ENCODE measurements at places on chromosomes 1 and 21.

GRCh38 chr1:101683561-101683960, 313.2 kb downstream of the OLFM3 start:
- DNase-seq = no peak

DNA sequence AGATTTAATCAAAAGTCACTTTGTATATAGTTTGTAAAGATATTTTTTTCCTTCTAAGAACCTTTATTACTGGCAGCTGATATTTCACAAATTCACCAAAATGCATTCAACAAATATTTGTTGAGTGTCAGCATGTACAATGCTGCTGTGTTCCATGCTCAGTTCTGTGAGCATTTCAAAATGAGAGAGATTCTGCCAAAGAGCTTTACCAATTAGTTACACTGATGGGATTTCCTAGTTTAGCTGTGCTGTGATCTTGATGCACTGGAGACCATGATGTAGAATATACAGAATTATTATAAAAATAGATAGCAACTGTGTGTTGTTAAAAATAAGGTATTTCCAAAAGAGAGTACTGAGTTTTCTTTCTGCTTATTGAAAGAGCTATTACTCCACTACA, 225.6 kb downstream of the BRINP3 start:
- no peak for DNase-seq

DNA sequence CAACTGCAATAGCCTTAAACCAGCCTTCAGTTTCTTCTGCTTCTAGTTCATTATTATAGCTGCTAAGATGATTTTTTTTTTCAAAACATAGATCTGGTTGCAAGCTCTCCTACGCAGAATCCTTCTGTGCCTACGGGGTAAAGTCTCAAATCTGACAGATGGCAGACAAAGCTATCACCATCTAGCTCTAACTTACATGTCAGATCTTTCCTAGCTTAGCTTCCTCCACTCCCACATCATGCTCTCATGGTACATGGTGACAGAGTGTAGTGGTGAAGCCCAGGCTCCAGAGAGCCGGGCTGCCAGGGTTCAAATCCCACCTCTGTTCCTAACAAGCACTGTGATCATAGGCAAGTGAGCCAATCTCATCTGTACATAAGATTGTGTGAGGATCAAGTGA, 24.2 kb upstream of the GUCA2B start:
- DNase-seq = no peak

- DNase-seq = no peak
Measured at GRCh38 chr1:48841461-48841860, 64.8 kb upstream of the BEND5 start.

- DNase-seq = no peak
Measured at GRCh38 chr1:8212580-8213031, 105.3 kb upstream of the SLC45A1 start.

GRCh38 chr1:1043921-1044320, 24.0 kb downstream of the AGRN start:
- no peak for DNase-seq

DNA sequence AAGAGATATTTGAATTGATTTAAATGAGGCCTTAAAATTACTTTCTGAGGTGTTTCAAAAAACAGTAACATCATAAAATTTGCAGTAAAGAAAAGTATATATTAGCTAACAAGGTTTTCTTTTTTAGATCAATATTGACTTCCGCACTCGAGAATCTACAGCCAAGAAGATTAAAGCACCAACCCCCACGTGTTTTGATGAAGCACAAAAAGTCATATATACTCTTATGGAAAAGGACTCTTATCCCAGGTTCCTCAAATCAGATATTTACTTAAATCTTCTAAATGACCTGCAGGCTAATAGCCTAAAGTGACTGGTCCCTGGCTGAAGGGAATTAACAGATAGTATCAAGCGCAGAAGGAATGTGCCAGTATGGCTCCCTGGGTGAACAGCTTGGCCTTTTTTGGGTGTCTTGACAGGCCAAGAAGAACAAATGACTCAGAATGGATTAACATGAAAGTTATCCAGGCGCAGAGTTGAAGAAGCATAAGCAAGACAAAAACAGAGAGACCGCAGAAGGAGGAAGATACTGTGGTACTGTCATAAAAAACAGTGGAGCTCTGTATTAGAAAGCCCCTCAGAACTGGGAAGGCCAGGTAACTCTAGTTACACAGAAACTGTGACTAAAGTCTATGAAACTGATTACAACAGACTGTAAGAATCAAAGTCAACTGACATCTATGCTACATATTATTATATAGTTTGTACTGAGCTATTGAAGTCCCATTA, 3.6 kb downstream of the RGS1 start:
- DNase-seq = no peak

GRCh38 chr1:31723828-31724359, 20.1 kb upstream of the COL16A1 start:
- DNase-seq = peak; percentile 83

All from RKO (cell line).